ENCODE measurements at places on chromosomes 2 and 18. TPM values are rescaled to one million over a fixed set of nuclear protein-coding genes. Genes with fewer than 3 reads are reported as not detected.

SPEG gene
- total RNA-seq: 1.0 TPM

CRYGC gene
- total RNA-seq: not detected

SFTPB gene
- total RNA-seq: not detected

CAPN14 gene
- 0.40 TPM for total RNA-seq

IMPACT gene
- 10.6 TPM for total RNA-seq

ADAM23 gene
- 0.55 TPM for total RNA-seq

VAMP5 gene
- total RNA-seq: 26.4 TPM

CSRNP3 gene
- total RNA-seq: not detected

YWHAQ gene
- 560 TPM for total RNA-seq

PFN4 gene
- not detected for total RNA-seq

GRCh38 chr2:50492477-50492851 is 539.5 kb downstream of the NRXN1 start:
- DNase-seq: no peak

DNA sequence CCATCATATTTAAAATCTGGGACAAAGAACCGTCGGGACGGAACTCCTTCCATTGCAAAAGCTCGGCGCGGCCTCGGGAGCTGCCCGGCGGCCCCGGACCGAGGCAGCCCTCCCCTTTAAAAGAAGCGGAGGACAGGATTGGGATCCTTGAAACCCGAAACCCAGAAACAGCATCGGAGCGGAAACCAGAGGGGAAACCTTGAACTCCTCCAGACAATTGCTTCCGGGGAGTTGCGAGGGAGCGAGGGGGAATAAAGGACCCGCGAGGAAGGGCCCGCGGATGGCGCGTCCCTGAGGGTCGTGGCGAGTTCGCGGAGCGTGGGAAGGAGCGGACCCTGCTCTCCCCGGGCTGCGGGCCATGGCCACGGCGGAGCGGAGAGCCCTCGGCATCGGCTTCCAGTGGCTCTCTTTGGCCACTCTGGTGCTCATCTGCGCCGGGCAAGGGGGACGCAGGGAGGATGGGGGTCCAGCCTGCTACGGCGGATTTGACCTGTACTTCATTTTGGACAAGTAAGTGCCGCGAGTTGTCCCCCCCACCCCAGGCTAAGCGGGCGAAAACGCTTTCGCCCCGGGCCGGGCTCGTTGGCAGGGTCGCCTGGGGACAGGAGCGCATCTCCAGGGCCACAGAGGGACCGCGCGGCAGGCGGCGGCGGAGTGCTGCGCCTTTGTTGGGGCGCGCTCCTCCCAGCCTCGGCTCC is at the start of gene ANTXR1:
Gene ANTXR1, plus strand, starts transcription at position 38 of the 698 bp plus-strand sequence. Its CDS starts 321 bp downstream, at position 359.
- no peak for DNase-seq

GRCh38 chr18:39913672-39914366 is 2041.2 kb upstream of the PIK3C3 start:
- DNase-seq: no peak

GRCh38 chr2:23034996-23035395 is 350.0 kb upstream of the KLHL29 start:
- DNase-seq: no peak

- DNase-seq: no peak
Measured at GRCh38 chr2:219638948-219639755, 11.7 kb downstream of the SLC4A3 start.

DNA sequence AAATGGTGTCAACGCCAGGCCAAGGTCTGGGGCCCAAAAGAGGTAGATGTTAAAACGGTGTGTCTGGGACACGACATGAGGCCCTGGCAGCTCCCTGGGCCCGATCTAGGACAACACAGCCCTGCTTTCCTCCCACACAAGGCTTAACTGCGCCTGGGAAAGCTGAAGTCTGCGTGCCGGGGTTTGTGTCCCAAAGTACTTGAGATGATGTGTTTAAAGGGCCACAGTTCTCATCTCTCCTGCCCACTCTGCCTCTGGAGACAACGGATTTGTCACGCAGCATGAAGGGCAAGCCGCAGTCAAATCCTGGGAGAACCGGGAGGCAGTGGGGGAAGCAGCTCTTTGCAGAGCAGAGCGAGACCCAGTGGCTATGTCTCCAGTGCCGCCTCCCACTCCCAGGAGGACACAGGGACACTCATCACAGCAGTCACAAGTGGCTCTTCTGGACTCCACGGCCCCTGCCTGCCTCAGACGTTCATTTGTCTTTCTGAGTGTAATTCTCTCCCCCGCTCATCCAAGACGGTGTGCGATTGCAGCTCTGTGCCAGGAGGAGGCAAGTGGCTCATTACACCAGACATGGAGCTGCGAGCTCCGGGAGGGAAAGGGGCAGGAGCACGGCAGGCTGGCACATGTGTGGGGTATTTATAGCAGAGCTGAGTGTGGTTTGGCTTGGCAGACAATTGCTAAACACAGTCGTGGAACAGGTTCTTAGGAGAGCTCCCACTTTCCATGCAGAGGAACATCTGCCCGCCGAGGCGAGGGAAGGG is 57.7 kb upstream of the SEMA4C start:
- no peak for DNase-seq

DNA sequence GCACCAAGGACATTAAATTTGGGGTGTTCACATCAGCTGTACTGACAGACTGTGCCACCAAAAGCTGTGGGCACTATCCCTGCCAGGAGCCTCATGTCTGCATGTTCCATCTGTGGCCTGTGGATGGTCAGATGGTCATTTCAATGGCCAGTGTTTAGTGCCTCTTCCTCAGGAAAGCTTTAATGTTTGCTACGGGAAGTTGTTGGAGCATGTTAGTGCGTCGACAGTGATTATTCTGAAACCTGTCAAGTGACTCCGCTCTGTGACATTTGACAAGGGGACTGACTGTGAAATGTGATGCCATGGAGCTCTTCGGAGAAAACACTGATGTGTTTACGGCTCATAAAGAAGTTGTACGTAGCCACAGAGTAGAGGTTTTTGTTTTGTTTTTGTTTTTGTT is 18.7 kb upstream of the RGPD4 start:
- DNase-seq: no peak

GRCh38 chr18:36602620-36603019 is 226.2 kb downstream of the TPGS2 start:
- DNase-seq: no peak

DNA sequence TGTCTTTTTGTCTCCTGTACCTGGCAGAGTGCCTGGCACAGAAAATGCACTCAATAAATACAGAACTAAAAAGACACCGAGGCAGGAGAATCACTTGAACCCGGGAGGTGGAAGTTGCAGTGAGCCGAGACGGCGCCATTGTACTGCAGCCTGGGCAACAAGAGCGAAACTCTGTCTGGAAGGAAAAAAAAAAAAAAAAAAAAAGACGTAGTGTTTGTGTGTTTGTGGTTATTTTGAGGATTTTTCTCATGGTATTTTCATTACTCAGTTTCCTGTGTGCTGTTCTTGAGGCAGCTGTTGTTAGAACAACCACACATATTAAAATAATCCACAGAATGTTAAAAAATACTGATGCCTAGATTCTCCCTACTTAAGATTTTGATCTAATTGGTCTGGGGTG is 519.2 kb upstream of the SPHKAP start:
- no peak for DNase-seq

DNA sequence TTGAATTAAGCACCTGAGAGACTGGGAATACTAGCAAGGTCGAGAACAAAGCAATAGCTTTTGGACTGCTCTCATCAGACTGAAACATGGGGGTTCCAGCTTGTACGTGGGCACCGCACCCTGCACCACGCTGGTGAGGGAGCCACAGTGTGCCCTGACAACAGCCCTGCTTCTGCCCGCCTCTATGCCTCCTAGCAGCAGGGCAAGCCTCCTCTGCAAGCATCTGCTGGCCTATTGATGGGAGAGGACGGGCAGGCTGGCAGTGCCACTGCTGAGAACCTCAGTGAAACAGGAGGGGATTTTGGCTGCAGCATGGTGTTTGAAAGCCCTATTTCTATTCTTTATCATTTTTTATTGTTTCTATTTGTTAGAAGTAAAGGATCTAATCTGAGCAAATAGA is 146.1 kb upstream of the OTOS start:
- DNase-seq: no peak

DNA sequence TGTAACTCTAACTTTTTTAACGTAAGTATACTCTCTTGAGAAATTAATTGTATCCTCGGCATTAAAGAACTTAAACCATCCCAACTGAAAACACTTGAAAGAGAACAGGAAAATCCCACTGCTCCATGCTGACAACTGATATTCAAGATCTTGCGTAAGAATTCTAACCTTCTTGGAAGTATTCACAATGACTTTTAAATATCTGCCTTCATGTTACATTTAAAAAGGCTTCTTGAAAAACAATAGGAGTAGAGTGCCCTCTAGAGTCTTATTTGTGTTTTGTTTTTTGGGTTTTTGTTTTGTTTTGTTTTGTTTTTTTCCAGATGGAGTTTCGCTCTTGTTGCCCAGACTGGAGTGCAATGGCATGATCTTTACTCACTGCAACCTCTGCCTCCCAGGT is 65.4 kb upstream of the DNAJC10 start:
- no peak for DNase-seq

GRCh38 chr18:13267431-13267873 is 48.9 kb downstream of the LDLRAD4 start:
- DNase-seq: no peak

DNA sequence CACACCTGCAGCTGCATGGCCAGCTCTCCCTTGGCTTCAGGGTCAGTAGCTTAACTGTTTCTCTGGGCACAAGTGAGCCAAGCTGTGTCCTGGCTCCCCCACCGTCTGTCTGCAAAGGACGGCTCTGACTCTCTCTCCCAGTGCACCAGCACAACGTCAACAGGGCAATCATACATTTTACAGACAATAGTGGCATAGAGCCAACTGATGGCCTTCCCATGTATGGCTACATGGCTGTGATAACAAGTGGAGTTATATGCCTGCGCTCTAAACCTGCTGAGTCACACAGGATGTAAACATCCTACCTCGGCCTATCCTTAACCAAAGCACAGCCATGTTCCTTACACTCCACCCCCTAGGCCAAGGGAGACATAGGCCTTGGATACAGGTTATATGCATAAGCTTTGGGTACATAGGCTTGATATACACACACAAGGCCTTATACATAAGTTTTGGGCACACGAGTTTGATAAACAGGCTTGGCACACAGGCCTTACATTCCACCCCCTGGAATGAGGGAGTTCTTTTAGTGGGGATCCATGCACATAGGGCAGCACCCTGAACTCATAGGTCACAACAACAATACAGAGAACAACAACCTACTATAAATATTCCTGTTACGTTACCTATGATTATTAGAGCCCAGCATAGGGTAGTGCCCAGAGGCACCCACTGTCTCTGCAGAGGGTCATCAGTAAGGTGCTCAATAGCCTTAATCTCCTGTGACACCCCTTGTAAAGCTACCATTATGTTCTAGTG is 17.7 kb downstream of the PHOSPHO2 start:
- DNase-seq: no peak

DNA sequence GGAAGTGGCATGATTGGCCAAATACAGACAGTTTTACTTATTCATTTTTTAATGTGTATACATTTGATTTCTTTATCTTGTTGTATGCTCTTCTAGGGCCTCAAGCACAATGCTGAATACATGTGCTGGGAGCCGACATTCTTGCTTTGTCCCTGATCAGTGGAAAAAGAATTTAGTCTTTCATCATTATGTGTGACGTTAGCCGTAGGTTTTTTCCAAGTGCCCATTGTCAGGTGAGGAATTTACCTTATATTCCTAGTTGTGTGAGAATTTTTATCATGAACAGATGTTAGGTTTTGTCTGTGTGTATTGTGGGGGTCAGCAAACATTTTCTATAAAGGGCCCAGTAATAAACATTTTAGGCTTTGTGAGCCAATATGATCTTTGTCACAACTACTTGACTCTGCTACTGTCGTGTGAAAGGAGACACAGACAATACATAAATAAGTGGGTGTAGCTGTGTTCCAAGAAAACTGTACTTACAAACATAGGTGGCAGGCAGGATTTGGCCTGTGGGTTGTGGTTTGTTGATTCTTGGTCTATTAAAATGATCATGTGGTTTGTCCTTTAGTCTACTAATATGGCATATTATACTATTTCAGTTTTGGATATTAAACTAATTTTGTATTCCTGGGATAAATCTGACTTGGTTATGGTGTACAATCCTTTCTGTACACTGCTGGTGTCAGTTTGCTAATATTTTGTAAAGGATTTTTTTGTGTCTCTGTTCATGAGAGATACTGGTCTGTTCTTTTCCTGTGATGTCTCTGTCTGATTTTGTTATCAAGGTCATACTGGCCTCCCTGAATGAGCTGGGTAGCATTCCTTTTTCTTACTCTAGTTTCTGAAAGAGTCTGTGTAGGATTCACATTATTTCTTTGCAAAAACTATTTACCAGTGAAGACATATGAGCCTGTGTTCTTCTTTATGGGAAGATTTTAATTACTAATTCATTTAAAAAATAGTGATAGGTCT is 132.2 kb upstream of the SMAD7 start:
- no peak for DNase-seq

DNA sequence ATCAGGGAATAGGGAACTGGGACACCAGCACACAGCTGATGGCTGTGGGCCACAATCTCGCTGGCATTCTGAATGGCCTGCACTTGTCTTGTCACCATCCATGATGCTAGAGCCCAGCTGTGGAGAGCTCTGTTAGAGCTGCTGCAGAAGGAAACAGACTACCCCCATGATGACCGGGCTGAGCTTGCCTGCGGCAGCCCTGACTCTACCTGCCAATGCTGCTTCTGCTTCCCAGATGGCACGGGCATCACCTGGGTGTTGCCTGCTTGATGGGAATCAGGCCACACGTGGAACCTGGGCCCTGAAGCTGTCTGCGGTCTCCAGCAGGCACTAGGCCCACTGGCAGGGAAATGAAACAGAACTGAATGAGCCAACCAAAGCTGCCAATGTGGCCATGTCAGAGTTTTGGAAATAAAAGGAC is 11.2 kb upstream of the DAW1 start:
- DNase-seq: no peak

DNA sequence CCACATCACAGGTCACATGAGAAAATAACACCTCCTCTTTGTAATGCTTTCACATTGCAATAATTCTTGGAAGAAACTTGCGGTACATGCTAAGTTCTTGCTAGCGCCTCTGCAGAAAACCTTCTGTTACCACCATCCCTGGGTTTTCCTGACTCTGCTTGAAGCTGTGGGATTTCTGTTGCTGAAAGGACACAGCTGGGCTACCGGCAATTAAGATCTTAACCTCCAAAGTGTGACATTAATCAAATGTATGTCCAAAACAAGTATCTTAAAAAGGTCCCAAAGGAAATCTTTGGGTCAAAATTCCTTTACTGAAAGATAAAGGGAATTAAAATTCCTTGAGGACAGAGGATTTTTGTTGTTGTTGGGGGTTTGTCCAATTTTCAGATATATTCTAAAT is 7.5 kb downstream of the CCBE1 start:
- no peak for DNase-seq
